ENCODE measurements at places on chromosomes 3 and 15.
A peak's percentile ranks its signal among the peaks of the same experiment; 100 is the strongest.

DNA sequence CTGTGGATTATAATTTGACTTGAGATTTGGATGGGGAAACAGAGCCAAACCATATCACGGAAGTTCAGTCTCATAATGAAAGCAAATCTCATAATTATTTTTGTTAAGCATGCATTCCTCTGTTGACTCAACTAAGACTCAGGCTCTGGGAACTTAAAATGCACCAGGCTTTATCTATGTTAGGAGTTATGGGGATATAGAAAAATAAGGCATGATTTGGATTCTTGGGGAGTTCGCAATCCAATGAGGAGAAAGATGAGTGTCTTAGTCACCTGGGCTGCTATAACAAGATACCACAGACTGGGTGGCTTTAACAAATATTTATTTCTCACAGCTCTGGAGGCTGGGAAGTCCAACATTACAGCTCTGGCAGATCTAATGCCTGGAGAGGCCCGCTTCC lies 89.4 kb upstream of the TJP1 start:
- DNase-seq, result no peak

GRCh38 chr3:127448671-127449070 lies 141.9 kb downstream of the TPRA1 start:
- no peak for DNase-seq

- DNase-seq, result peak; percentile 12
Measured at GRCh38 chr3:194952841-194953241, 267.2 kb downstream of the FAM43A start.

- DNase-seq, result no peak
Measured at GRCh38 chr3:145842294-145842902, 318.6 kb downstream of the PLOD2 start.

GRCh38 chr3:45785605-45786150 lies 10.7 kb downstream of the SLC6A20 start:
- DNase-seq, result no peak

DNA sequence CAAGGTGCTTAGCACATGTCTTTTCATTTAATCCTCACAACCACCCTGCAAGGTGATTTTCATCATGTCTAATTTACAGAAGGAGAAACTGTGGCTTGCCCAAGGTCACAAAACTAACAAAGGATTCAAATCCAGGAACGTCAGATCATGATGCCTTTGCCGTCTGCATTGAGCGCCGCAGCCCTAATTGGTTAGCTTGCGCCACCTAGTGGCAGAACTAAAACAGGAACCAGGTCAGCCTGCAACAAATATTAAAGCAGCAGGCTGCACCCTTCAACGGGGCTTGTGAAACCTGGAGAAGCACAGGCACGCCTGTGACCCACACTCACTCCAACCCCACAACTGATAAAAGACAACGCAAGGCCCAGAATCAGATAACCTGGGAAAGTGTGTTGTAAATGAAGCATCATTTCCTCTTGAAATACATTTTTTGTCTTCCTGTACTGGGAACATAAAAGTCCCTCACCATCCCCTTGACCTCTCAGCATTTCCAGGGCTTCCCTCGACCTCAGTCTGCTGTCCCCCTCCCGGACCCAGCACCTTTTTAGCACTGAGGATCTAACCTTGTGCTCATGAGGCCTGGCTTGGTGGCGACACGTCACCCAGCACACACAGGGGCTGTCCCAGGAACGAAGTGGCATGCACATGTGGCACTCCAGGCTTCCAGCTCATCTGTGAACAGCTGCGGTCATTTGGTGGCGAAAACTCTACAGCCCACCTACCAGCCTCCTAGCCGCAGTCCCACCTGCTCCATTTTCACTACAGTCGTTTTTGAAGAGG lies 17.3 kb downstream of the DPH3 start:
- peak; percentile 85 for DNase-seq

GRCh38 chr15:100189319-100189718 lies 152.5 kb downstream of the ADAMTS17 start:
- DNase-seq, result no peak

- DNase-seq, result no peak
Measured at GRCh38 chr3:188558343-188559071, 404.6 kb downstream of the LPP start.

GRCh38 chr3:29280404-29281093 lies at the start of gene RBMS3:
Gene RBMS3 (plus strand): TSS chr3:29281071.
- DNase-seq, result no peak

GRCh38 chr3:194080913-194081800 lies 54.8 kb upstream of the HES1 start:
- no peak for DNase-seq

DNA sequence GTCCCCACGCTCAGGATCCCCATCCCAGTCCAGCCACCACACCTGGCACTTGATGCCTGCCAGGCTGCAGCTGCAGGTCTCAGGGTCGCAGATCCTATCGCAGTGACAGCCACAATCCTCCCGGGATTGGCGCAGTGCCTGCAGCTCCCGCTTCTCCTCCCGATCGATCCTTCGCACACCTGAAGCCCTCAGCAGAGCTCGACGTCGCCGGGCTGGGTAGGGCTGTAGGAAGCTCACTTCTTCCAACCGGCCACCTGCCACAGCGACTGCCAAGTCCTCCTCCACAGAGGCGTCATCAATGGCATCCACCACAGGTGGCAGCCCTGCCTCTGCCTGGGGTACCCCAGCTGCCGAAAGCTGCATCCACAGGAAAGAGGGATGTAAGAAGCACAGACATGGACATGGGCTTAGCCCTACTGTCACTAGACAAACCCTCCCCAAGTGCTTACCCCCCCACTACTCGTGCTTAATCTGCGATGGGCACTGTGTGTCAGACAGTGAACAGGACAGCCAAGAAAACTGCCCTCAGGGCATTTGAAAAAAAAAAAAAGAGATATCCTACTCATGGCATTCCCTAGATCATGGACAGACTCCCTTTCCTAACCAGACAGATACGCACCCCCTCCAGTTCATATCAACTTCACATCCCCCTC lies 9.2 kb downstream of the CSRNP1 start:
- DNase-seq, result no peak

DNA sequence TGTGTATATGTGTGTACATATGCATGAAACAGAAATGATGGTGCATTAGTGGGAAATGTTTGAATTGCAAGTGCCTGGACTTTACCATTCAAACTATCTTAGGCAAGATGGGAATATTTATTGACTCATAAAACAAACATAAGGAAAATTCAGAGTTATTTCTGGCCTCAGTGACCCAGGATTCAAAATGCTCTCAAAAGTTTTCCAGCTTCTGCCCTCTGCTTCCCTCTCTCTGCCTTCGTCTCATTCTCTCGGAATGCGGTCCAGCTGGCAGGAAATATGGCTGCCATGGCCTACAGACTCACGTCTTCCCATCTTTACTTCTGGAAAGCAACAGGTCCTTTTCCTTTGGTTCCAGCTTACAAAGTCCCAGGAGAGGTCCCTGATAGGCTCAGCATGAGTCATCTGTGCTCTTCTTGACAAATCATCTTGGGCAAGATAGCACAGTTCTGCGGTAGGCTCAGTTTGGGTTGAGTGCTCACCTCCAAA lies 8.7 kb upstream of the ZNF774 start:
- no peak for DNase-seq

- no peak for DNase-seq
Measured at GRCh38 chr3:133475245-133476010, 75.6 kb downstream of the BFSP2 start.

GRCh38 chr3:42408156-42408555 lies 2.3 kb downstream of the LYZL4 start:
- DNase-seq, result no peak

- DNase-seq, result no peak
Measured at GRCh38 chr3:171760477-171760876, 49.8 kb downstream of the PLD1 start.

DNA sequence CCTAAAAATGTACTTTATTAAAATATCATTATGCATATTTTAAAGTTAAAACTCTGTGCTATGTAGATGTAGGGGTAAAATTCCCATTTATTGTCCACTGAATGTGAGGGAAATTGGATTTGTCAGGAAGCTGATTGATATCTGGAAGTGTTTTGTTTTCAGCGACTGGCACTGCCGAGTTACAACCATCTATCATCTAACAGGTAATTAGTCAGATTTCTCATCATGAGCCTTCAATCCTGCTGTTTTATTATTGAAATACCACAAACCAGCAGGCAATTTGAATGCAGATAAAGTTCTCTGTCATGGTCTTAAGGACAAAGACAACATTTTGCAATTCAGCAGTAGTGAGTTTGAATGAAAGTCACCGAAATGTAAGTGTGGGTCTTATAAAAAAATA lies 40.5 kb downstream of the ZIC1 start:
- no peak for DNase-seq

- DNase-seq, result no peak
Measured at GRCh38 chr15:39075311-39075710, 505.6 kb upstream of the THBS1 start.

DNA sequence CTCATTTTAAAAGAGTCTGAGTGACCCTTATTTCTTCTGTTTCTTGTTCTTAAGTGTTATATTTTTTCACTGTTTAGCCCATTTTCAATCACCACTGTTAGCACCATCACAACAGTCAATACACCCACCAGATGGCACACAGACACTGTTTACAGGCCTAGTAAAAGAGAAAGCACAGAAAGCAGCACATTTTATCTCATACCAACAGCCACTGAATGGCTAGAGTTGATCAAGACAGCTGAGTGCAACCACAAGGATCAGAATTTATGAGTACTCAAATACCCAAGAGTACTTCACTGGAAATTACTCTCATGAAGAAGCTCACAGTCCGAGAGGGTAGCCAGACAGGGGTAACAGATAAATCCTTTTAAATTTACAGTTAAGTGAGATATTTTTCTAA lies 127.0 kb downstream of the TFDP2 start:
- DNase-seq, result peak; percentile 97

Measured in erythroblast (primary cell).